ENCODE measurements at places on chromosomes 2 and 18.

DNA sequence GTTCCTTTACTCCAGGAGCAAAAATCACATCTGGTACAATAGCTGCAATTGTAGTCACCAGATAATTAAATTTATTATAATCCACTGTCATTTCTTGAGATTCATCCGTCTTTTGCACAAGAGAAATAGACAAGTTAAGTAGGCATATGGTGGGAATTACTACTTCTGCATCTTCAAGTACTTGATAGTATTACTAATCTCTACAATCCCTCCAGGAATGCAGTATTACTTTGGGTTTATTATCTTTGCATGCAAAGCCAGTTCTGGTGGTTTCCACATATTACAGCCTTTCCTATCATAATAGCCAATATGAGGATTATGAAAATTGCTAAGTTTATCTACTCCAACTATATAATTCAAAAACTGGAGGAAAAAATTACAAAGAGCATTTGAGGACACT is 254.1 kb downstream of the IKZF2 start:
- DNase-seq: no peak

DNA sequence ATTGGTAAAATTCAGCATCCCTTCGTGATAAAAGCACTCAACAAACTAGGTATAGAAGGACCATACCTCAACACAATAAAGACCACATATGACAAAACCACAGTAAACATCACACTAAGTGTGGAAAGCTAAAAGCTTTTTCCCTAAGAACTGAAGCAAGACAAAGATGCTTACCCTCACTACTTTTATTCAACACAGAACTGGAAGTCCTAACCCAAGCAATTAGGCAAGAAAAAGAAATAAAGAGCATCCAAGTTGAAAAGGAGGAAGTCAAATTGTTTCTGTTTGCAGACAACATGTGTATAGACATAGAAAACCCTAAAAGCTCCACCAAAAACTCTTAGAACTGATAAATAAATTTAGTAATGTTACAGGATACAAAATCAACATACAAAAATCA is 271.7 kb downstream of the RBM43 start:
- no peak for DNase-seq

DNA sequence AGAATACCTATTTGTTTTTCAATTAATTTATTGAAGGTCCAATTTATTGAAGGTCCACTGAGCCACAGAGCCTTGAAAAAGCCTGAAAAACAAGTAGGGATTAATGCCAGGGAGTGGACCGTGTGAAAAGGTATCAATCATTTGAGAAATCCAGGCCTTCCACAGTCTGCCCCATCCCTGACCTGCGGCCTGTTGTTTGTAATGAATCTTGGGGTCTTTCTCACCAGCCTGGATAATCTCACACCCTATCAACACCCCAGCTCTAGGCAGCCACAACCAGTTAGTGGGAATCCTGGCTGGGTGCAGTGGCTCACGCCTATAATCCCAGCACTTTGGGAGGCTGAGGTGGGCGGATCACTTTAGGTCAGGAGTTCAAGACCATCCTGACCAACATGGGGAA is 47.8 kb downstream of the TNFRSF11A start:
- no peak for DNase-seq

DNA sequence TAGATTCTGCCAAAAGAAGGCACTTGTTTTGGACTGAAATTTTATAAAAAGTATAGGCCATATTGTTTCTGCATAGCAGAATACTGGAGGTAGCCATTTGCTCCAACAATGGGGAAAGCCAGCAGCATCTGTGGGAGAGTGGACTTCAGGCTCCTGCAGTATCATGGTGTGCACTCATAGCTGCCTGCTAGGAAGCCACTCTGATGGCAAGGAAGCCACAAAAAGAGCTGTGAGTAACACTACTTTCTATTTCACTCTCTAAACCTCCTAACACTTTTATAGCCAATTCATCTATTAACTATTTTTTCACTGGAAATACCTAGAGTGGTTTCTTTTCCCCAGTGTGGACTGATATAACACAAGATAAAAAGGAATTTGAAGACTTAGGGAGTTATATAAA is 144.4 kb upstream of the KCNJ3 start:
- DNase-seq: no peak

DNA sequence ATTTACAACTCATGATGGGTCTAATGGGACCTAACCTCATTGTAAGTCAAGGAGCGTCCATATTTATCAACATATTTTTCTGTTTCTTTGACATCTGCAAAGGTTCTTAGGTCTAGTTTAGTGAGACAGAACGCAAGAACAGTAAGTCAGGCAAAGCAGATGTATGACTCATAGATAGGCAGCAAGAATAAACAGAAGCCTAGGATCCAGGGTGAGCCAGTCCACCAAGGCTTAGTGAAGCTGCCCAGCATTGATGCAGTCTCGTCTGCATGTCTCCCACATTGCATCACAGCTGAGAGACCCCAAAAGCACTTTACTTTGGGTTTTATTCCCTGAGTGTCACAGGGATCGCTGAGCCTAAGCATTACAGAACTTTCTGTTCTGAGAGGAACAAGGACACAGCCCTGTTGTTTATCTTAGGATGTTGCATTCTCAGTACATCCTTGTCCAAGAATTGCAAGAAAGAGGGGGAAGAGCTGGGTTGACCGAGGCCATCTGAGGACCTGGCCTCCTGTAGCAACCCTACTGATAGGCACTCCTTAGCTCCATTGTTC is 29.6 kb upstream of the TMEM177 start:
- DNase-seq: no peak

GRCh38 chr2:107308835-107309234 is 422.9 kb upstream of the ST6GAL2 start:
- DNase-seq: no peak

- no peak for DNase-seq
Measured at GRCh38 chr2:16645775-16646559, 19.7 kb downstream of the CYRIA start.

- no peak for DNase-seq
Measured at GRCh38 chr2:96792772-96793749, 23.0 kb upstream of the CNNM3 start.

- no peak for DNase-seq
Measured at GRCh38 chr2:5264361-5264760, 427.8 kb upstream of the SOX11 start.

DNA sequence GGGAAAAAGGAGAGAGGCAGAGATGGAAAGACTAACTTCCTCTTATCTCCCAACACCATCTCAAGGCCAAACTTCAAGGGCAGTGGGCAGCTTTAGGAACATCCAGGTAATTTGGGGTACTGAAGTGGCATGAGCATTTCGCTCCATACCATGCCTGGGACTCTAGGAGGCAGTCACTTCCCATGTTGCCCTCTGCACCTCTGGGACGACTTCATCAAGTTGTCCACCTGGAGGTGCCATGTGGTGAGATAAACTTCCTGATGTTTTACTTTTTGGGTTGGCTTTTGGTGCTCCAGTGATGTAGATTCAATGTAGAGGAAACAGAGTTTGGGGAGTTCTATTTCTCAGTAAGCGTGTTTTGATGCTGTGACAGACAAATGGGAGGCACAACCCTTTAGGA is 56.3 kb upstream of the UPP2 start:
- no peak for DNase-seq

GRCh38 chr18:13992826-13993540 is 77.6 kb upstream of the MC2R start:
- DNase-seq: no peak

- no peak for DNase-seq
Measured at GRCh38 chr2:110732422-110733413, at the start of gene ACOXL. ACOXL (plus strand) TSS chr2:110732573; CDS start chr2:110768390, 35,817 bp downstream.

- no peak for DNase-seq
Measured at GRCh38 chr2:26740890-26741302, 23.2 kb upstream of the SLC35F6 start.

DNA sequence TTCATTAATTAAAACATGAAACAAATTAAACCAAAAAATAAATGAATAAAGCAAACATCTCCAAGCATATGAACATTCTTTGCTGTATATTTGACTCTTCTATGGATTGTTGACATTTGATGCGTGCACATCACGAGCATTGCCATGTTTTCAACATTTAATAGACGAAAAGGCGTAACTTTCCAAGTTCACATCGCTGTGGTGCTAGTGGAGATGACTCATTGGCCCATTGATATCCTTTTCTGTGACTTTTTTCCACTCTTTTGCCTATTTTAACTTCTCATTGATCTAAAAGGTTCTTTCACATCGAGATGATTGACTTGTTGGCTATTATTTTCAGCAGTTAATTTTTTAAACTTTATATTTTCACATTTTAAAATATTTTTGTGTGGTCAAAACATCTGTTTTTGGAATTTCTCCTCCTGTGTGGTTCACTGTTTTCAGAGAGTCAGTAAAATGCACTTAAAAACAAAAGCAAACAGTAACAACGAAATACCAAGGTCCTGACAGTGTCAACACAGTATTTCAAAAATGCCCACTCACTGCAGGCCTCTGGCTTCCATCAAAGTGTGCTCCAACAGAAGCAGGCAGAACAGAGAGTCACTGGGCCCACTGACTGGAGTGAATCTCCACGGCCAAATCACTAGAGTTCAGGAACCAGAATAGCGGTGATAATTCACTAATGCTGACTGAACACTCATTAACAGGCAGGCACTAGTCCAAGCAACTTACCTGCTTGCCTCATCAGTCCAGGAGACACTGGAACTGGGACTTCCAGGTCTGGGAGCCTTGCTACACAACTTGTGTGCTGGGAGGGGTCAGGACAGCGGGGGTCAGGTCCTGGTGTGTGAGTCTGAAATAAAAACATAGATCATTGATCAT is 372.2 kb upstream of the SMIM21 start:
- no peak for DNase-seq

GRCh38 chr2:1641523-1641922 is 102.8 kb downstream of the PXDN start:
- no peak for DNase-seq

DNA sequence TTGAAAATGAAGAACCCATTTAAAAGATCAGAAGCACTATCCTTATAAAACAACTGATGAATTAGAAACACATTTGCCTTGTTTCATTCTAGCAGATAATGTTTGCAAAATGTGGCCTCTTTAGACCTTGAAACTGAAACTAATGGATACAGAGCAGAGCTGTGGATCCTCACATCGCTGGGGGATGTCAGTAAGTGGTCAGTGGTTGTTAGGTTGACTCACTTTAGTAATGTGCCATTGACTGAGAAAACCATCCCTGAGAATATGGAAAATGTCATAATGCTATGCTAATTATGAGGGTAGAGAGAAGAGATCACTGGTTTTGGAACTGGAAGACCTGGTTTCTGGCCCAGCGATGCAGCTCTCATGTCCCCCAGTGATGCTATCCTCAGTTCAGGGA is 176.7 kb downstream of the MYO1B start:
- no peak for DNase-seq

GRCh38 chr2:234606896-234607295 is 110.0 kb upstream of the ARL4C start:
- no peak for DNase-seq

- DNase-seq: no peak
Measured at GRCh38 chr2:18077231-18077630, 198.8 kb downstream of the KCNS3 start.

GRCh38 chr18:64936671-64937070 is 787.8 kb upstream of the LINC00305 start:
- no peak for DNase-seq

- no peak for DNase-seq
Measured at GRCh38 chr2:112916625-112917247, 5.8 kb downstream of the IL37 start.

DNA sequence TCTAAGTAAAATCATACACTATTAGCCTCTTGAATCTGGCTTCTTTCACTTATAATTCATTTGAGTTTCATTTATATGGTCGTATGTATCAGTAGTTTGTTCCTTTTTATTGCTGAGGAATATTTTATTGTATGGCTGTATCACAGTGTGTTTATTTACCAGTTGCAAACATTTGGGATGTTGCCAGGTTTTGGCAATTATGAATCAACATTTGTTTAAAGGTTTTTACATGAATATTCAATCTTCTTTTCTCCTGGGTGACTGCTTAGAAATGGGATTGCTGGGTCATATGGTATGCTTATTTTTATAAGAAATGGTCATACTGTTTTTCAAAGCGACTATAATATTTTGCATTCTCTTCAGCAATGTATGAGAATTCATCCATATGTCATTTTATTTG is 107.9 kb downstream of the PMAIP1 start:
- DNase-seq: no peak

DNA sequence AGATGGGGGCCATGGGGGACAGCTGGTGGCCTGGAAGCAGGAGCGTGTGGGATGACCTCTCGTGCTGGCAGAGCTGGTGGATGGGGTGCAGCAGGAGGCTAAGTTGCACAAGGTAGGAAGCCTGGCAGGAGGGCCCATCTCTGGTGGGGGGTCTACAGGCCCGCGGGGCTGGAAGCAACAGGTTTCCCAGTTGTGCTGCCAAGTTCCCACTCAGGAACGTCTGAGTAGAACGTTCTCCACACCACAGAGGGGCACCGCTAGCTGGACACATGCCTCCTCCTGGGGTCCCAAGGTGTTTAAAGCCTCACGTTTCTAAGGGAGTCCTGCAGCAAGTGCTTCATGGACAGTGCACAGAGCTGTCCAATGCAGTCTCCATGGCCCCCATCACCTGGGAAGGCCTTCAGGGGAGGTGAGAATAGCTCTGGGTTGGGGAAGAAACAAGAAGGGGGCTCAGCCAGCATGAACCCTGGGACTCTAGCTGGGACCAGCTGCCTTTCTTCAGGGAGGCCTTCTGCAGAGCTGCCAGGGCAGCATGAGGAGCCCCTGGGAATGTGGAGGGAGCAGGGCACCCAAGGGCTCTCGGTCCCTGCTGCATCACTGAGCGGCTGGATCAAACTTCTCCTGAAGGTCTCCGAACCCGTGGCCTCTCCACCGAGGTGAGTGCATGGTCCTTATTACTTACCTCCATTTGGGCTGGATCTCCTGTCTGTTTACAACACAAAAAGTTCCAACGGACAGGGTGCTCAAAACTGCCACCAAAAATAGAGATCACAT is 80.0 kb downstream of the TWIST2 start:
- no peak for DNase-seq

DNA sequence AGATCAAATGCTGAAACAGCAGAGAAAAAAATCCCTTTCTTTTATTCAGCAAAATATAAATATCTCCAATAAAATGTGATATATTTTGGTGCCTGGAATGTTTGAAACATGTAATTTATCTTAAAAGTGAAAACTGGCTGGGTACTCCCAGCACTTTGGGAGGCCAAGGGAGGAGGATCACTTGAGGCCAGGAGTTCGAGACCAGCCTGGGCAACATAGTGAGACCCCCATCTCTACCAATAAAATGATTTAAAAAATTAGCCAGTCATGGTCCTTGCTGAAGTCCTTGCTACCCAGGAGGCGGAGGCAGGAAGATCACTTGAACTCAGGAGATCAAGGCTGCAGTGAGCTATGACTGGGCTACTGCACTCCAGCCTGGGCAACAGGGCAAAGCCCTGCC is 8.6 kb downstream of the SH3YL1 start:
- no peak for DNase-seq

- no peak for DNase-seq
Measured at GRCh38 chr2:52034706-52035105, 1002.8 kb upstream of the NRXN1 start.

- DNase-seq: no peak
Measured at GRCh38 chr2:40240070-40240469, 211.8 kb downstream of the SLC8A1 start.
